ENCODE measurements at places on chromosomes 4 and X. TPM values are rescaled to one million over a fixed set of nuclear protein-coding genes. Genes with fewer than 3 reads are reported as not detected.

GRCh38 chr4:103207673-103208072, 9.5 kb upstream of the CENPE start:
- no peak for DNase-seq

The DUSP21 gene
- not detected for polyA plus RNA-seq

GRCh38 chr4:164846566-164846965, 30.4 kb upstream of the APELA start:
- DNase-seq = no peak

- no peak for DNase-seq
Measured at GRCh38 chr4:62460329-62460728, 1260.2 kb downstream of the ADGRL3 start.

The ABLIM2 gene
- 7.2 TPM for polyA plus RNA-seq

DNA sequence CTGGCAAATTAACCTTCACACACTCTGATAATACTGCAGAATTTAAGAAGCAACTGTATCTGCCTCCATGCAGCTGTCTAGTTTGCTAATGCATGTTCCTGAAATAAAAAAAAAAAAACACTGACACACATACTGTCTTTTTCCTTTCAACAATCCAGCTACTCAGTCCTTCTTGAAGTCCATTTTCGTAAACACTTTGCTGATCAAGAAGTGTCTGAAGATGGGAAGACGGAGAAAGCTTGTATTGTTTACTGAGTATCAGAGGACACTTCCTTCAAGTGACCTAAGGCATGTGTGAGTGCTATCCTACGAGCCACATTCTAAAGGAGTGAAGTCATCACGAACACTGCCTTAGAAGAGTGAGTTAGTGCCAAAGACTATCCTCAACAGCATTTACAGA, 82.6 kb downstream of the LUZP4 start:
- DNase-seq = no peak

The CLDN24 gene
- polyA plus RNA-seq = not detected

DNA sequence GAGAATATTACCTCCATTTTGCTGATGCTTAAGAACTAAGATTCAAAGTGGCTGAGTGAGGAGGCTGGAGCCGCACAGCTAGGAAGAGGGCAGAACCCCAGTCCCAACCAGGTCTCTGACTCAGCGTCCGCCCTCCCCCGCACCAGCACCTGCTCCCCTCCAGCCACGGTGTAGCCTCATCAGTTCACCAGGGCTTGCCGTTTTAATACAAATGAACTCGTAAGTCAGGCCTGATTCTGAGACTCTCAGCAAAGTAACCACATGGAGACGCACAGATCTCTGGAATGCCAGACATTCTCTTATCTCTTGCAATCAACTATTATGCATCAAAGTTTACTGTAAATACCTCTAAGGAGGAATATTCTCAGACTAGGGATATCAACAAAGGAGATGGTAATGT, 52.4 kb downstream of the ENPP6 start:
- DNase-seq = no peak

The OPRPN gene
- not detected for polyA plus RNA-seq

- DNase-seq = no peak
Measured at GRCh38 chr4:178240891-178241290, 798.7 kb upstream of the AGA start.

GRCh38 chrX:56853436-56853835, 124.4 kb downstream of the NBDY start:
- DNase-seq = no peak

The STBD1 gene
- polyA plus RNA-seq = 17.9 TPM

GRCh38 chr4:172270397-172270796, 457.2 kb downstream of the GALNTL6 start:
- no peak for DNase-seq

DNA sequence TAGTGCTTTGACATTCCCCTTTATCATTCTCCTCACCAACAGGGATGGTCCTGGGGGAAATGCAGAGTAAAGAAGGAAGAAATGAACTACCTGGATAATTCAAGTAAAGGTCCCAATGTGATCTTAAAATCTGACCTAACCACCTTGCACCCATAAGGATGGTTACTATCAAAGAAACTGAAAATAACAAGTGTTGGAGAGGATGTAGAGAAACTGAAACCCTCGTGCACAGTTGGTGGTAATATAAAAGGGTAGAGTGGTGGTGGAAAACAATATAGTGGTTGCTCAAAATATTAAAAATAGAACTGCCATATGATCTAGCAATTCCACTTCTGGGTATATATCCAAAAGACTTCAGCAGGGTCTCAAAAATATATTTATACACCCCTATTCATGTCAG, 298.6 kb upstream of the PPARGC1A start:
- no peak for DNase-seq

GRCh38 chr4:122003335-122003734, 51.5 kb upstream of the TRPC3 start:
- DNase-seq = no peak

The NLRP2B gene
- not detected for polyA plus RNA-seq

DNA sequence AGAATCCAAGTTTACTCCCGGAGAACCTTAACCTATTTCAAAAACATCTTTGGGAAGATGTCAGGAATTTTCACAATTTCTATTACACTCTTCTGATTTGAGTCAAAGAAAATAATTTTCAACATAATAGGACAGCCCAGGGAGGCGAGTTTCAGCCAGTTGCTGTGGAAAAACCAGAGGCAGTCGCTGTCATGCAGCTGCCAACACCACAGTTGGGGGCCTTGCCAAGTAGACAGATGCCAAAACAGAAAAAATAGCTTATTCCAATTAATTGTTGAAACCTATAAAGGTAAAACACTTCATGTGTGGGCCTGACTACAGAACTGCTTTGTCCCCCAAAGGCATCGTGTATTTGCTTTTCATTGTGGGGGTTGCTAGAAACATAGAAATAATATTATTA, 225.8 kb downstream of the DMD start:
- DNase-seq = peak; percentile 4

DNA sequence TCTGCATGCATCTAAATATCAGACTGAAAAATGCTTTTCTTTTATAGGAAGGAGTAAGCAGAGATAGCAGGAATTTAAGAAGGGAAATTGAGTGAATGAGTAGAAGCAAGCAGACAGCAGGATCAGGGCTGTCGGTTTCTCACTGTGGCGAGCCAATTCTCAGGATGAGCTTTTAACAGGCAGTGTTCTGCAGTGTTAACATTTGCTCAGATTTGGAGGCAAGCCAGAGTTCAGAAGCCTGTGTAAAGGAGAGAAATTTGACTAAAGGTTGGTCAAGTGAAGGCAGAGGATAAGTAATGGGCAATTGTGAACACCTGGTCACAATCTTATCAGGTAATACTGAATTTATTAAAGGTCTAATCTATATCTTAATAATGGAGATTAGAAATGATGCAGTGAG, 133.3 kb upstream of the MAGEB16 start:
- DNase-seq = no peak

The CD38 gene
- 3.7 TPM for polyA plus RNA-seq

The GATA1 gene
- not detected for polyA plus RNA-seq

DNA sequence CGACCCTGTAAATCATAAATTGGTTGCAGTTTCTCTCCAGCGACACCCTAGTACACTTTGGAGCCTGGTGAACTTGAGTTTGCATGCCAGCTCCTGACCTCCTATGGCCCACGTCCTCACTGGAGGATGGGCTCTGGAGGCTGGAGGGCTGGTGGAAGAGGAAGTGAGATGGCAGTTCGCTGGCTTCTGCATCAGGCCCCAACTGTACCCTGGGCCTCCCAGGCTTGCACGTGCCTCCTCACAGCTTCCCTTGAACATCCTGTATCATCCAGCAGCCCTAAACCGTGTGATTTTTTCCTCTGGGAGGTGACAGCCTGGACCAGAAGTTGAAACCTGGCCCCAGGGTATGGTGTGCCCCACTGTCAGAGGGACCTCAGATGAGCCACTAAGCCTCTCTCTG, 78.5 kb downstream of the HTRA3 start:
- no peak for DNase-seq

DNA sequence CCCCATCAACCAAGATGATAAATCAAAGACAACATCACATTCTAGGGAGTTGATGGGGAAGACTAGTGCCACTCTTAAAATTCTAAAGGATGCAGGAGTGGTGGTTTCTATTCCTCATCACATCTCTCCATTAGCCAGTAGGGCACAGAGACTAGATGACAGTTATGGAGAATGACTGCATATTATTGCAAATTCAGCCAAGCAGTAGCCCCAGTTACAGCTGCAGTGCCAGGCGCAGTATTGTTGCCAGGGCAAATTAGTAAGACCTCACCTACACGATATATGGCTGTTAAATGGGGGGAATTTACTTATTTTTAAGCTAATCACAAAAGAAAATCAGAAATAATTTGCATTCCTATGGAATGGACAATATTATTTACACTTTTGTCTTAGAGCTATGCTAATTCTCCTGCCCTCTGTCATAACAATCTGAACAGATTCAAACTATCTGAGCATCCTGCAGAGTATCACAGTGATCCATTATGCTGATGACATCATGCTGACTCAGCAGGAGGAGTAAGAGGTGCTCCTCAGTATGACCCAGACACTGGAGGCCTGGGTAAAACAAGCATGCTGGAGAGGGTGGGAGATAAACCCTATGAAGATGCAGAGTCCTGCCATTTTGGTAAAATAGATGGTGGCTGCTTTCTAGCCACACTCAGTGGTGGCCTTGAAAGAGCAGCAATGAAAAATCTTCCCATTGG, 24.7 kb downstream of the ETNPPL start:
- no peak for DNase-seq

GRCh38 chrX:15781961-15782699, 8.2 kb upstream of the ZRSR2 start:
- DNase-seq = no peak

GRCh38 chr4:113434247-113434587, 327.3 kb downstream of the CAMK2D start:
- DNase-seq = no peak

DNA sequence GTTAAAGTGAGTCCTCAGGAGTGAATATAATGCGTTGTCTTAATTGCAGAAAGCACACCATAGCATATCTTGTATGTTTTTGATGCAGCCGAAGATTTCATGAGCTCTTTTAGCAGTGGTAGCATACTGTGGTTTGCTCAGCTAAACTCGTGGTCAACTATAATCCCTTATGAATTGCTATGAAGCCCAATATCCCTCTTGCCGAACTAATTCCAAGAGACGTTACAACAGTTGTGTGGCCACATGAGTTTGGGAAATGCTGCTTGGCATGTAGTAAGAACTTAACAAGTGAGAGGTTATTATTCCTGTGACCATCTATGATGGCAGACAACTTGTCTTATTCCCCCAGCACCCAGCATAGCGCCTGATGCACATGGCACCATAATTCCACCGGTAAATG, 30.7 kb downstream of the SYAP1 start:
- DNase-seq = no peak

The GDPD2 gene
- polyA plus RNA-seq = not detected

The HPSE gene
- 0.15 TPM for polyA plus RNA-seq

- no peak for DNase-seq
Measured at GRCh38 chrX:66756717-66757116, 117.8 kb upstream of the EDA2R start.

- DNase-seq = no peak
Measured at GRCh38 chr4:2341911-2342652, 76.4 kb downstream of the ZFYVE28 start.

- DNase-seq = no peak
Measured at GRCh38 chr4:52244103-52244775, 193.1 kb downstream of the SPATA18 start.

The IKBKG gene
- 14.6 TPM for polyA plus RNA-seq

The UGT2B17 gene
- polyA plus RNA-seq = not detected

DNA sequence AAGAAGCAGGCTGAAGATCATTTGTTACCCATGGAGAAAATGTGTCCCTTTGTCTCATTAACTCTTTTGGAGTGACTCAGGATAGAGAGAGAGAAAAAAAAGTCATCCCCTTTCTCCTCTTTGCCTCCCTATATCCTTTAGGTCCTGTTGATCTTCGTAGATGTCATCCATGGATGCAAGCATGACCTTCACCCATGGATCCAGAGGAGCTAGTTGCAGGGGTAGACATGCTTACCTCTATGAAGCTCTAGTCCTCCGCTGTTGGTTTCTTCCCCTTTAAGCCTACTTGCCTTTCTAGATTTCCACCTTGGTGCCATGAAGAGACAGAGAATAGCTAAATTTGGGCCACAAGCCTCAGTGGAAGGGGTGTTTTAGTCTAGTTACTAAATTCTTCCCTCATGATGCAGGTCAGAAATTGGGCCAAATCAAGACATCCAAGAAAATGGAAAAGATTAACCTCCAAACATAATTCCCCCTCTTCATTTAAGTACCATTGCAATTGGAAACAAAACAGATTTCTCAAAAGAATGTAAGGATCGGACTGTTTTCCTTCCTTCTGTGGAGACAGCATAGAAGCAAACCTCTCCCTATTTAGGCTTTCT, 178.4 kb downstream of the TECRL start:
- no peak for DNase-seq

The TLR6 gene
- polyA plus RNA-seq = 0.22 TPM

DNA sequence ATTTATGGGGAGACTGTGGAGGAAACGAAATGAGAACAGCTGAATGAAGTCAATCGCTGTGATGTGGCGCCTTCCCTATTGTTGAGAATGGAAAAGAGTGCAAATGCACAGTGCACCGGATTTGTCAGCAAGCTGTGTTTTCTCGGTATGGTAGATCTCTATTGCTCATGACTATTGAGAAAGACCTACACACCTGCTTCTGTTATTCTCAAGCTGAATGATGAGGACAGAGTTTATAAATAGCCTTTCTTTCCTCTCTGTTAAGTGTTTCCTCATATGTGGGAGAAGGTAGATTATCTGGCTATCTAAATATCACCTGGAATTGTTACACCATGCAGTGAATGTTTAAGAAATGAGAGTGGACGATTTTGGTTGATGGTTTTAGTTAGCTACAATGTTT, 650.7 kb downstream of the IL1RAPL1 start:
- DNase-seq = no peak

The IL2RG gene
- 1.7 TPM for polyA plus RNA-seq

DNA sequence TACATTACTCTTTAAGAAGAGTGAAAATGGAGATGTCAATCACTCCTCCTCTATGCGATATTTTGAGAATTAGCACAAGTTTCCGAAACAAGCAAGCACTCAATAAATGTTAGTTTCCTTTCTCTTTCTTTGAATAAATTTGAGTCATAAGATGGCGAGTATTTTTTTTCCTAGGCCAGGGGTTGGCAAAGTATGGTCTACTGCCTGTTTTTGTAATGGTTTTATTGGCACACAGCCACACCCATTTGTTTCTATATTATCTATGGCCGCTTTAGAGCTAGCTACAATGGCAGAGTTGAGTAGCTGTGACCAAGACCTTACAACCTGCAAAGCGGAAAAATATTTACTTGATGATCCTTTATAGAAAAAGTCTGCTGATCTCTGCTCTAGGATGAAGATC, 139.5 kb downstream of the MID1 start:
- no peak for DNase-seq

The CHIC1 gene
- polyA plus RNA-seq = 3.7 TPM

Data from heart right ventricle (tissue), 16 donors.